ENCODE measurements at places on chromosomes 3 and 15.

DNA sequence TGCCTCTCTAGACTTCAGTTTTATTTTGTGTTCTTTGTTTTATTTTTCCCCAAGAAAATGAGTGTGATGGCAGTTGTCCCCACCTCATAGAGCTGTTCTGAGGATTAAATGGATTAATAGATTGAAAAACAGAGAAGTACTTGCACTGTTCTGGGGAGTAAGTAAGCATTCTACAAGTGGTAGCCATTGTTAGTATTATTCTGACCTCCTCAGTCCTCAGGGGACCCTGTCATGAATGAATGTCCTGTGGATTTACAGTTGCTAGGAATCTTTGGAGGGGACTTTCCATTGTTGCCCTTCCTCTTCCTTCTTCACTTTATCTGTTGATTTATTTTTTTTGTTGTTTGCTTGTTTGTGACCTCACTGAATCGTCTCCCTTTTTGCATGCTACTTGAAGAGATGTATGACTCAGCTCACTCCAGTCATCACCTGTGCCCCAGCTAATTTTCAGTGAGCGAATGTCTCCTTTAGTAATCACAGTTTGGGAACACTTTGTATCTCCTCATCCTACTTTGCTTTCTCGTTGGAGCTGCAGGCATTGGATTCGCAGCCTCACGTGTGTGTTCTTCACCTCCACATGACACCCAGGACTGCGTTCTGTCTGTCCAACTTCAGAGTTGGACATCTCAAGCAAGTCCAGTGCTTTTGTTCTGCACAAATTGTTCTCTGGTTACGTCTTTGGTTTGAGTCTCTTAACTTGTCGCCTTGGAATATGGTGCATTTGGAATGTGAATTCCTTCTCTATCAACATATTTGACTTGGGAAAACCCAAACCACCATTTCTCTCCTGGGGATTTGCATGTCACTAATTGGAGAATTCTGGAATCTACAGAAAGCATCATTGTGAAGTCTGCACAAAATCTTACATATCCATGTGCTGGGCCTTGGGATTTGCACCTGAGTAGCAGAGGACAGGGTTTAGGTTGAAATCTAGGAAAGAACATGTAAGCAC lies 54.5 kb downstream of the LRTM1 start:
- no peak for DNase-seq

- DNase-seq, result no peak
Observed at GRCh38 chr15:66771351-66771650, 69.3 kb downstream of the SMAD6 start.

DNA sequence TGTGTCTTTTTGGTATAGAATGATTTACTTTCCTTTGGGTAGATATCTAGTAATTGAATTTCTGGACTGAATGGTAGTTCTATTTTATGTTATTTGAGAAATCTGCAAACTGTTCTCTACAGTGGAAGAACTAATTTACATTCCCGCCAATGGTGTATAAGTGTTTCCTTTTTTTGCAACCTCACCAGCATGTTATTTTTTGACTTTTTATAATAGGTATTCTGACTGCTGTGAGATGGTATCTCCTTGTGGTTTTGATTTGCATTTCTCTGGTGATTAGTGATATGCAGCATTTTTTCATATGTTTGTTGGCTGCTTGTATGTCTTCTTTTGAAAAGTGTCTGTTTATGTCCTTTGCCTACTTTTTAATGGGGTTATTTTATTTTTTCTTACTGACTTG lies 607.2 kb downstream of the OTOL1 start:
- no peak for DNase-seq

DNA sequence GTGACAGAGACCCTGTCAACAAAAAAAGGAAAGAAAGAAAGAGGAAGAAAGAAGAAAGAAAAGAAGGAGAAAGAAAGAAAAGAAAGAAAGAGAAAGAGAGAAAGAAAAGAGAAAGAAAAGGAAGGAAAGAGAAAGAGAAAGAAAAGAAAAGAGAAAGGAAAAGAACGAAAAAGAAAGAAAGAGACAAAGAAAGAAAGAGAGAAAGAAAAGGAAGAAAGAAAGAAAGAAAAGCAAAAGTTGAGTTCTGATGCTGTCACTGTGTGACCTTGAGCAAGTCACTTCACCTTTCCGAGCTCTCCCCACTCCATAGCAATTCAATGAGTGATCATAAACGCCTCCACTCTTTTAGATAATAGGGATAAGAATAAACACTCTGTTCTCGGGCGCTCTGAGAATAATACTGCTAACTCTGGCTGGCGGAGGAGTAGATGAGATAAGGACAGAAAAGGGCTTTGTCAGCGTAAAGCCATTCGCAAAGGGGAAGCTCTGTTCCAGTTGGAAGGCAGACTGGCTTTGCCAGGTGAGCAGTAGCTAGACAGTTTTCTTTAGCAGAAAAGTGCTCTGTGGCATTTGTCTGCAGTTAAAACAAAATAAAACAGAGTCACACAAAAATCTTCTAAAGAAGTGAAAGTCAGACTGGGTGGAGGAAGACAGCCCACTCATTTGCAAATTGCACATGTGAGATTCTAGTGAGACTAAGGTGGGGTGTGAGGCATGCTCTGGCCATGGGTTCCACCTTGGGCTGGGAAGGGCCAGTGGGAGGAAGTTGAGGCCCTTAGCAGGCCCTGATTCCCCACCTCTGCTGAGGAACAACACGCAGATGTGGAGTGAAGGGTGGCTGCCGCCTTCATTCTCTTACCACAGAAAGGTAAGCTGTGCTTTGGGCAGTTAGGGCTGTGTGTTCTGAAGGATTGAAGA lies 9.6 kb upstream of the FLNB start:
- DNase-seq, result no peak

GRCh38 chr3:139537361-139537760 lies 2.2 kb downstream of the RBP1 start:
- no peak for DNase-seq

GRCh38 chr3:14555835-14556234 lies 15.7 kb upstream of the GRIP2 start:
- DNase-seq, result no peak
